ENCODE measurements at places on chromosomes 11 and 22.

DNA sequence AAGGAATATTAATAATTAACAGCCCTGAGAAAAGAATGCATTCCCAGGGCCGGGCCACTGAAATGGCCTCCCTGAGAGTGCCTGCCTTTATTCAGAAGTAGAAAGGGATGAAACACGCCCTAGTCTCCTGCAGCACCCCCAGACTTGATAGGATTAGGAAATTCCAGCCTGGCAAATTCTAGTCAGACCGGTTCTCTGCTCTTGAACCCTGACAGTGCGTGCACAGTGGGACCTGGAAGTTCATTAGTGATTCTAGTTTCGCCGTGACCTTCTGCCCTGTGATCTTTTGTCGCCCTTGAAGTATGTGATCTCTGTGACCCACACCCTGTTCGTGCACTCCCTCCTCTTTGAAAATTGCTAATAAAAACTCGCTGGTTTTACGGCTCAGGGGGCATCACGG, 2.1 kb upstream of the GSTP1 start:
- DNase-seq, result peak; percentile 45

- no peak for DNase-seq
These were observed 63.9 kb downstream of the JAM3 start for GRCh38 chr11:134132808-134133207.

- DNase-seq, result no peak
These were observed 14.1 kb upstream of the FZD4 start for GRCh38 chr11:86969258-86969657.

DNA sequence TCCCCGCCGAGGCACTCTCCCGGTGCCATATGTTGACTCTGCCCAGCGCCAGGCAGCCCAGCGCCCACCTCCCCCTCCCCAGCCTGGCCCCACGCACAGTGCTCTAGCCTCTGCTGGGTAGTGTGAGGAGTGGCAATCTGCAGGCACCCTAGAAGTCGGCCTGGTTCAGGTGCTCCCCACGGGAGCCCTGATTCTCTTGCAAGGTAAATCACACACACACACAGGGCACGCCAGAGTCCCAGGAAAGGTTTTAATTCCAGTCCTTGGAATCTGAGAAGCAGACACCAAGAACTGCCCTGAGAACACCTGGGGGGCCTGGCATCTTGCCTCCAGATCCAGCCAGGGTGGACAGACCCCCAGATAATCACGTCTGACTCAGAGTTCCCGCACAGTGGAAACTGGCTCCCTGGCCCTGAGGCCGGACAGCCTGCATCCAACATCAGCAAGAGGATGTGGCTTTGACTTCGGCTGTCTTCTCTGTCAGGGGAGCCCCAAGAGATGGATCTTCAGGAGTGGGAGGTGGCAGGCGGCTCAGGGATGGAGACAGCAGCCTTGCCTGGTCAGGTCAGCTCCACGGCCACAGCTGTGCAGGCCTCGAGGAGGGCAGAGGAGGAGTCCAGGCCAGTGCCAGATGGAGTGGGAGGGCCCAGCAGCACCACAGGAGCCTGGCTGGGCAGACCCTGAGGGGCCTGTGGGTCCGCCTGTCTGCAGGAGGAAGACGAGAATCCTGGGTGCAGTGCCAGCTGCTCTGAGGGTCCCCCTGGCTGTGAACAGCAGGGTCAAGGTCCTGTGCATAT, 1.1 kb upstream of the RIN1 start:
- DNase-seq, result no peak

DNA sequence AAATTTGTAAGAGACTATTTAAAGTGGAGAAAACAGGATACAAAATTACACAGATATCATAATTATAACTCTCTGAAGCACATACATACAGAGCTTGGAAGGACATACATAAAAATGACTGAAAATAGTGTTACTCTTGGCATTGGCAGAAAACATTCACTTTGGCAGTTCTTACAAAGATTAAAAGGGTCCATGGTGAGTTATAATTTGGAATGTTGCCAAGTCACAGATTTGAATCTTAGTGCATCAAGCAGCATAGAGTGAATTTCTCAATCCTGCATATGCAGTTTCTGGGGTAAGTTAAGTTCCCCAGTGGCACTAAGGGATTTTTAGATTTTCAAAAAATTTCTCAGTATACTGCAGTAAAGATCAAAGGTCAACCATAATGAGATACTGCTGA, 115.9 kb downstream of the CCDC81 start:
- no peak for DNase-seq

GRCh38 chr22:21683401-21683811, 17.6 kb downstream of the PPIL2 start:
- DNase-seq, result no peak

- DNase-seq, result no peak
These were observed 10.4 kb downstream of the P2RY2 start for GRCh38 chr11:73228268-73229134.

All from progenitor cell of endocrine pancreas (in vitro differentiated cells).